Stimulated activated CD4-positive, alpha-beta T cell treated with anti-CD3 and anti-CD28 coated beads, Interleukin-2, amount 100 ng/mL, for 24 hours (primary cell): ENCODE measurements at places on chromosomes 6 and 20.

DNA sequence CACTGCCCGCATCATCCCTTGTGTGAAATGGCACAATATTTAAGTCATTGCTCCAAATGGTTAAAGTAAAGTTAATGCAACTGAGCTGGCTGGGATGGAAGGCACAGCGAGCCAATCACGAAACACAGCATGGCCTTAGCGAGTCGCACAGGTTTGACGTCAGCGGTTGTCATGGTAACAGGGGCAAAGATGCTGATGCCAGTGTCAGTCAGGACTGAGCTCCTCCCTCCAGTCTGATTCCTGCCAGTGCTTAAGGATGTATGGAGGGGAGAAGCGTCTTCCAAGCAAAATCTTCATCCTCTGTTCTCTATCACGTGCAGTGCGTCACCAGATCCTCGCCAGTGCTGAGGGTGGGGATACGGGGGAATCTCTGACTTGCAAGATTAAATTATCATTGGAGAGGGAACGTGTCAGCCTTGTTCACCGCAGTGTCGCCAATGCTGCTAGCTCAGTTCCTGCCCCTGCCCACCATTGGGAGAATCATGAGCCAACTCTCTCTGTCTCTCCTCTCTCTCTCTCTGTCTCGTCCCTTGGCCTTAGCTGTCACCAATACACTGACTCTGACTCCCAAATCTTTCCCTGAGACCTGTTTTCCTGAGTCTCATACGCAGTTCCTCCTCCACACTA lies 24.5 kb downstream of the TSPYL4 start:
- peak; percentile 17 for DNase-seq

GRCh38 chr6:33579828-33580714 lies at the start of gene BAK1:
Gene BAK1 (minus strand): TSS chr6:33580276. CDS start chr6:33577604, 2,672 bp downstream.
- peak; percentile 85 for DNase-seq

DNA sequence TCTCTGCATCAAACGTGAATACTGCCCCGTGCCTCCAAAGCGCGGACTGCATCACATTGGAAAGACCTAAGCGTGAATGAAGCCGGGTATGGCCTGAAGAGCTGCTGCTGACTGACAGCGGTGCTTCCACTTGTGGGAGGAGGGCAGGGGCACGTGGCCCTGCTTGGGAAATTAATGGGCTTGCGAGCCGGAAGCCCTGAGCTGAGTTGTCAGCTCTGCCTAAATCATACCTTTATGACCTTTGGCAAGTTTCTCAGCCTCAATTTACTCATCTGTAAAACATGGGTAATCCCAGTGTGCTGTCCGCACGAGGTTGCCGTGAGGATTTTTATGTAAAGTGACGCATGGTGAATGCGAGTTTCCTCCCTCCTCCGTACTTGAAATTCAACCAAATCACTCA lies 67.0 kb upstream of the FOXQ1 start:
- DNase-seq: no peak

DNA sequence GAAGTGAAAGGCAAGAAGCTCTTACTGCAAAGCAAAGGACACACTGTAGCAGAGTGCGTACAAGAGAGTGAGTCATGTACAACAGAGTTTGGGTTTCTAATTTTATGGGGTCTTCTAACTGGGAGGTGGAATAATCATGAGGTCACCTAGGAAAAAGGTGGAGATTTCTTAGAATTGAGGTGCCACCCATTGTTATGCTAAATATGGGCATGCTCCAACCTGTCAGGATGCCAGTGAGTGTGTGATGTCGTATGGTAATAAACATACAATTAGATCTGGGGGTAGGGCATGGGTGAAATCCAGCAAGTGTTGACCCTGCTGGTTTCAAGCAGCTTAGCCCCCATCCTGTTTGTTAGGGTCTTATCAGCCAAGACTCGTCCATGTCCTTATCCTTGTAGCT lies 46.6 kb downstream of the OR2B6 start:
- DNase-seq: no peak

DNA sequence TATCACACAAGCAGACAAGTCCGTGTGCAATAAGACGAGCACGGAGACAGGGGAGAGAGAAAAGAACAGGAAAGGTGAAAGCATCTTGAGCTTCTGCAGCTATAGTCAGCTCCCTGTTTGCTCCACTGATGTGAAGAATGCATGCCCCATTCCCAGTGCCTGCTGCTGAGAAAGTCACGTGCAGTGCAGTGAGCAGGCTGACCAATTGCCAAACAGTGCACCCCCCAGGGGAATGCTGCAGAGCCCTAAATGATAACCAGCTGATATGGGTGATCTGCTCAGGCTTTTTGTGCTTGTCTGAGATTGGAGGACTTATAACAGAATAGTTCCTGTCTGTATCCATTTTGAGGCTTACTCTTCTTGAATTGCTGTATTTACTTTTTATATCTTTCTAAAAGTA lies 121.5 kb downstream of the PACRG start:
- no peak for DNase-seq

GRCh38 chr6:38159596-38159995 lies 340.1 kb downstream of the ZFAND3 start:
- no peak for DNase-seq
